ENCODE measurements at places on chromosomes 4 and X.

GRCh38 chrX:72305286-72306084, at the start of gene CITED1:
Gene CITED1, minus strand, starts transcription at chrX:72305914. Its CDS starts 3,045 bp downstream, at chrX:72302869.
- DNase-seq, result no peak

GRCh38 chr4:55032788-55033187, 92.6 kb downstream of the KDR start:
- DNase-seq, result no peak

DNA sequence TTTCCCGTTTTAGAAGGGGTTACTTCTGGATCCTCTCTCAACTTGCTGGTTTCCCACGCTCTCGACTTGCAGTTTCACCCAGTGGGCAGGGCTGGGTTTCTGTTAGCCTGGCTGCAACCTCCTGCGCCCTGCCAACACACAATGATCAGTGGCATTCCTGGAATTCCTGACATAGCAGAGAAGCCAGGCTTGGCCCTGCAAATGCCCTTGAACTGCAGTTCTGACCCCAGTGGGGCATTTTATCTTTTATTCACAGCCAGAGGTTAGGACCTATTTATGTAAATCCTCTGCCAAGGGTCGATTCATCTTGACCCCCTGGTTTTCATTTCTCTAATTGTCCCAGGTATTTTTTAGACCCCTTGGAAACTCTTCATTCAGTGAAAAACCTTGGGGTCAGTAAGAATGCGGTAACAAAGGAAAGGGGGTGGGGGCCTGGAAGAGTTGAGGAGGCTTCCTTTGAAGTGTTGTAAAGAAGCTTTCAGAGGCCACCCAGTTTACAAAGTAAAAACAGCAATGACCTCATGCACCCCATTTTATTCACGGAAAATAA, 217.6 kb downstream of the ZNF674 start:
- DNase-seq, result no peak

GRCh38 chr4:153713866-153714646, 30.0 kb downstream of the TLR2 start:
- peak; percentile 27 for DNase-seq

- no peak for DNase-seq
Measured at GRCh38 chrX:84933956-84934556, 69.6 kb upstream of the APOOL start.

- no peak for DNase-seq
Measured at GRCh38 chr4:140556372-140557085, 12.2 kb downstream of the UCP1 start.

DNA sequence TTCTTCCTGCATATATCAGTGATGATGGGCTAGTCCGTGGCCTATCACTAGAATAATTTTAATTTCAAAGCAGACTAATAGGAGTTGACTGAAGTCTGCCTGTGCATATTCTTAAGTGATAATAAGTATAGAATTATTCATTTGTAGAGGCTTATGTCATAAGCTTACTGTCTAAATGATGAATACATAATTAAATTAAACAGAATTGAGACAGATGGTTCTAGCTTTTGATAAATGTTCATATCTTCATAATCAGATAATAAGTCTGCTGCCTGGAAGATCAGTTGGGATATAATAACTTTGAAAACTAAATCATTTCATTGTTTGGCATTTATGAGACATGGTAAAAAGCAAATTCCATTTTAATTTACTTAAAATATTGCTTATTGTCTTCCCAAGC, 1175.6 kb downstream of the TECRL start:
- no peak for DNase-seq

- no peak for DNase-seq
Measured at GRCh38 chr4:86834901-86835300, 14.3 kb downstream of the SLC10A6 start.

DNA sequence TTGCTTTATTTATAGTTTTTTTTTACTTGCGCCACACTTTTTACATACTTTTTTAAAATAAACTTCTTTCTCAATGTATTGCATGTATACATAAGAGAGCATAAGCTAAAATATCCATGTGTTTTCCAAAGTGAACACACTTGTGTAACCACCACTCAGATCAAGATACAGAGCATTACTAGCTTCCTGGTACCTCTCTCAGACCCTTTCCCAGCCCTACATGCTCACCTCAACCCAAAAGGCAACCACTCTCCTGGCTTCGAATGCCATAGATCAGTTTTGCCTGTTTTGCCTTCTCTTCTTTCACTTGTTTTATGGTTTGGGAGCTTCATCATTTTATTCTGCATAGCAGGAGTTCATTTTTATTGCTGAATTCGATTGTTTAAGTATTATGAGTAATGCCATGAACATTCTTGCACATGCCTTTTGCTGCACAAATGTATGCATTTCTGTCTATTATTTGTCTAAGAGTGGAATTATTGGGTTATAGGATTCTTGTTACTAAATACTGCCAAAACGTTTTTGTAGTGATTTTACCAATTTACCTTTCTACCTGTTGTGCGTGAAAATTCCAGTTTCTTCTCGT, 45.9 kb upstream of the NUDT6 start:
- DNase-seq, result no peak

GRCh38 chr4:98446499-98447375, 185.6 kb downstream of the RAP1GDS1 start:
- no peak for DNase-seq

DNA sequence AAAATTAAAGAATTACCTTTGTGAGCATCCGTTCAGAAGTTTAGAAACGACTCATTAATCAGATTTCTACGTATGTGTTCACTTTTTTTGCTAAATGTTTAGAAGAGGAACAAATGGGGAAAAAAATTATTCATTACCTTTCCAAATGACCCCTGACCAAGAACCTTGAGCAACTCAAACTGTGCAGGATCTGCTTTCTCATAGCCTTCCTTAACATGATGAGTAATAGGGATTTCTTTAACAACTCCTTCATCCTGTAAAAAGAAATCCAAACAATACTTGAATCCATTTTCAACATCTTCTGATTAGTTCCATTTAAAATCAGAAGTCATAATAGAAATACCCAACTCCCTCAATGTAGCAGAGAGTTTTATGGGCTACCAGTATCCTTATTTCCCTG, 32.1 kb downstream of the RPS6KA6 start:
- no peak for DNase-seq

DNA sequence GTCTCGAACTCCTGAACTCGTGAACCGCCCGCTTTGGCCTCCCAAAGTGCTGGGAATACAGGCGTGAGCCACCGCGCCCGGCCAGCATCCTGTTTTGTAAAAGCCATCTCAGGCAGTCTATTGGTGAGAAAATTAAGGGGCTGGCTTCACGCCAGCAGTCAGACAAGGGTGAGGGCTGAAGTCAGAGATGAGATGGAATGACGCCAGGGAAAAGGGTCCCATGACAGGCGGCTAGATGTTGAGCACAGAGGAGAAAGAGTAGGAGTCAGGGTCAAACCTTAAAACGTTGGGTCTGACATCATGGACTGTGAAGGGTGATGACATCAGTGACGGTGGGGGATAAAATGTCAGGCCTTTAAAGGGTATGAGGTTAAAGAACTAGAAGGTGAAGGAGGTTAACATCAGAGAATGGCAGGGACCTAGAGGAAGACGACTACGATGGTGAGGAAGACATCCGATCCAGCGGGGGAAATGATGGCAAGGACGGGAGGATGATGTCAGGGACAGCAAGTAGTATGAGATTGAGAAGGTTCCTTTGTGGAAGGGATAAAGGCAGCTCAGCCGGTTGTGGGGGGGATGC, 504 bp upstream of the RBM3 start:
- peak; percentile 83 for DNase-seq

GRCh38 chrX:148290931-148291330, 209.5 kb upstream of the AFF2 start:
- no peak for DNase-seq

- DNase-seq, result peak; percentile 42
Measured at GRCh38 chr4:14008494-14008893, 381.0 kb upstream of the BOD1L1 start.

GRCh38 chr4:110165382-110166286, 32.8 kb downstream of the ELOVL6 start:
- DNase-seq, result peak; percentile 9

Data from CD14-positive monocyte (primary cell).